Activated naive CD8-positive, alpha-beta T cell treated with anti-CD3 and anti-CD28 coated beads for 36 hours (primary cell): ENCODE measurements at places on chromosomes 2 and 18.

DNA sequence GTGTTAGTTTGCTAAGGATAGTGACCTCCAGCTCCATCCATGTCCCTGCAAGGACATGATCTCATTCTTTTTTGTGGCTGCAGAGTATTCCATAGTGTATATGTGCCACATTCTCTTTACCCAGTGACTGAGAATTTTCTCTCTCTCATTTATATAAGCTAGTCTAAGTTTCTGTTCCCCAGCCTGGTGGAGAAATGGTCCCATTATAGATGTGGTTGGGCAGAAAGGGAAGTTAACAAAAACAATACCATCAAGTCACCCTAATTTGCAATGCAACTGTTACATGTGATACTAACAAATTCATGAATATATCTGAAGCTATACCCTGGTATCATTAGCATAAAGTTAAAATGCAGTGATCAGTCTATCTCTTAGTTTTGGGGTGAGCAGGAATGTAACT, 54.0 kb downstream of the DNER start:
- DNase-seq, result no peak

- no peak for DNase-seq
These were observed 209.5 kb downstream of the DYM start for GRCh38 chr18:49250816-49251388.

DNA sequence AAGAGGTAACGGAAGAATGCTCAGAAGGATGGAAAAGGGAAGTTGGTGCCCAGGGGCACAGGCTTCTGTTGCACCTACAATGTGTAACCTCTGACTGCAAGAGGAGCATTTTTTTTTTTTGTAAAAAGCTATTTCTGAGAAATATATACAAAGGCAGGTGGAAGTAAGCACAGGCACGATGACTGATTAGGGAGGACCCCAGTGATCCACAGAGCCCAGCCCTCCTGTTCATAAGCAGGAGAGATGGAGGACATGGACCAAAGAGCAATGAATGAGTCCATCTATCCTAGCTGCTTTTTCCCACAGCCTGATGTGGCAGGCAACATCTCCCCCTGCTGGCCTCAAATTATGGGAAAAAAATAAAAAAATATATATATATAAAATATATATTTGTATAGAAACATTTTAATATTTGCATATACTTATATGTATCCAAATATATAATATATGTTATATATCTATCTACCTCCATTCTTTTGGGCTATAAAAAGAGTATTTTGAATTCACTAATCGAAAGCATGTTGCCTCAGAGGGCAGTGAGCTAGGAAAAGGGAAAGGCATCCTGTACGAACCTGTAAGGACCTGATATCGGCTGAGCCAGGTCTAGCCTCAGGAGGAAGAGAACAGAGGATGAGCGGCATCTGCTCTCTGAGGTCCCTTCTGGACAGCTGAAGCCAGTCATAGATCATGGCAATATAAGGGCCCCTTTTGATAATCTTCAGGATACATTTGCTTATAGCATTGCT, 166.0 kb upstream of the STK17B start:
- peak; percentile 4 for DNase-seq

GRCh38 chr2:230951396-230951795, 26.4 kb upstream of the GPR55 start:
- no peak for DNase-seq

DNA sequence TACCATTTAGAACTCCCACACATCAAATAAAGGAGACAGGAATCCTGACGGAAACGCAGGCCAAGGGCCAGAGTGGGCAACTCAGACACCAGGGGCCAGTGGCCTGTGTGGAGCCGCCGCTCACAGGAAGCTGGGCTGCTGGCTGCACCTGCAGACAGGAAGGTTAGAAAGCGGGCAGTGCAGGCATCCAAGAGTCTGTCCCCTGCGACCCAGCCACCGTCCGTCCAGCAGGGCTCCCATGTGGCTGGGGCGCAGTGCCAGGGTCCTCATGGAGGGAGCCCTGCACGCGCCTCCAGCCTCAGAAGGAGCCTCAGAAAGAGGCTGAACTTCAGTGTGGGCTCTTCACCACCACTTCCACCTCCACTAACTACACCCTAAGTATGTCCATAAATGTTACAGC, 2.5 kb upstream of the ANO7 start:
- no peak for DNase-seq

DNA sequence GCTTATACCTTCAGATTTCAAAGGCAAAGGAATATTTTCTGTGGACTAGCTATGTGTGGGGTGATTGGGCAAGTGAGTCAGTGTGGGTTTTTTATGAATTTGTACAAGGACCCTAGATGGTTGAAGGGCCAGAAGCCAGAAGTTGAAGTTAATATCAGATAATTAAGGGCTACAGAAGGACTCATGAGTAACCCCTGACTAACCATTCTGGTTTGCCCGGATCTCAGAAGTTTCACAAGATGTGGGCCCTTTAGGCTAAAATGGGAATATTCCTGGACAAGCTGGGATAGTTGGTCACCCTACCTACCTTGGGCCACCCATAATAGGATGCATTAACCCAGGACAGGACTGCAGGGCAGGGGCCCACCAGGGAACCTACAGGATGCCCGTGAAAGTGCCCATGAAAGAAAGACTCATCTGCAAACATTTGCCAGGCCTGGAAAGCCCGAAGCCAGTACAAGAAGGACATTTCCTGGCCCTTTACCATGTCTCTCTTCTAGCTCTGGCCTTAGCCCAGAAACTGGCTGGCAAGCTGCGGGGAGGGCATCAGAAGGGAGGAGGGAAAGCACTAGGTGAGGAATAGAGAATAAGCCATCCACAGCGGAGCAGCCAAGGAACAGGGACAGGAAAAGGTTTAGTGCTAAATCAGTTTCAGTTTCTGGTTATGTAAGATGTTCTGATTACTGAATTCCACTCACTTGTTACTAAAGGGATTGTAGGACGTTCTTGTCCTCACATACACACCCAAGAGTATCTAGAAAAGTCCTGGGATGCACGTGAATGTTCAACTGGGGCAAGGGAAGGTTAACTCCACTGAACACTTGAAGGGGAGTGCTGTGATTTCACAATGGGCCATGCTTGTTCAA, 33.6 kb downstream of the GCG start:
- no peak for DNase-seq

DNA sequence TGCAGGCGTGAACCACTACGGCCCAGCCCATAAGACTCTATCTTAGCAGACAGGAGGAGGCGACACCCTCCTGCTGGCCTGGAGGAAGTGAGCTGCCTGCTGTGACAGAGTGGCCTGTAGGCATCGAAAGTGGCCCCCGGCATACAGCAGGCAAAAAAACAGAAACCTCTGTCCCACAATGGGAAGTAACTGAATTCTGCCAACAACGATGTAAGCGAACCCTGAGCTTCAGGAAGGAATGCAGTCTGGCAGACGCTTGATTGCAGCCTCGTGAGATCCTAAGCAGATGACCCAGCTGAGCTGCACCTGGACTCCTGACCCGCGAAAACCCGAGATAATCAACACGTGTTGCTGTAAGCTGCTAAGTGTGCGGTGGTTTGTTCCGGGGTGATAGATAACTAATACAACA, 13.6 kb downstream of the MRO start:
- DNase-seq, result no peak

DNA sequence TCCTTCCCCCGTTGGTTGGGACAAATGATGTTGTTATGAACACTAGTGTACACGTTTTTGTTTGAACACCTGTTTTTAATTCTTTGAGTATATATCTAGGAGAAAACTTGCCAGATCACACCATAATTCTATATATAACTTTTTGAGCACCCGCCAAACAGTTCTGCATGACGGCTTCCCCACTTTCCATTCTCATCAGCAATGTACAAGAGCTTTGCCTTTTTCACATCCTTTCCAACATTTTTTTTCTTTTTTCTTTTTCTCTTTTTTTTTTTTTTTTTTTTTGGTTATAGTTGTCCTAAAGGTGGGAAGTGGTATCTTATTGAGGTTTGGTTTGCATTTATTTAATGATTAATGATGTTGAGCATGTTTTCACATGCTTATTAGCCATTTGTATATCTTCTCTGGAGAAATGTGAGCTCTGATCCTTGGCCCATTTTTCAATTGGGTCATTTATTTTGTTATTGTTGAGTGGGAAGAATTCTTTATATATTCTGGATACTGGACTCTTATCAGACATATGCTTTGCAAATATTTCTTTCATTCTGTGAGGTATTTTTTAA, 86.9 kb upstream of the ZC3H15 start:
- DNase-seq, result no peak

DNA sequence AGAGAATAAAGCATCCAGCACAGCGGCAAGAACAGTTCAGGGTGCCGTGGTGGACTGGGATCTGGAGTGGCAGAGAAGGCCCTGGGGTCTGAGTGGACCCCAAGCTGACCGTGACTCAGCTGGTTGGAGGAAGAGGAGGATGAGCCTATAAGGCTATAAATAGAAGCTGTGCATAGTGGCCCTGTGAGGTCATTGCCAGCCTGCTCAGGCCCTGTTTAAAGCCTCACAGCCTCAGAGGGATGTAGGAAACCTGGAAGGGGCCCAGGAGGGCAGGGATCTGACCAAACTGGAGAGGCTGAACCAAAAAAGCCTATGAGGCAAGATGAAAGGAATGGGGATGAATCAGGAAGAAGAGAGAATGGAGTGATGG, 11.3 kb upstream of the DES start:
- DNase-seq, result no peak

DNA sequence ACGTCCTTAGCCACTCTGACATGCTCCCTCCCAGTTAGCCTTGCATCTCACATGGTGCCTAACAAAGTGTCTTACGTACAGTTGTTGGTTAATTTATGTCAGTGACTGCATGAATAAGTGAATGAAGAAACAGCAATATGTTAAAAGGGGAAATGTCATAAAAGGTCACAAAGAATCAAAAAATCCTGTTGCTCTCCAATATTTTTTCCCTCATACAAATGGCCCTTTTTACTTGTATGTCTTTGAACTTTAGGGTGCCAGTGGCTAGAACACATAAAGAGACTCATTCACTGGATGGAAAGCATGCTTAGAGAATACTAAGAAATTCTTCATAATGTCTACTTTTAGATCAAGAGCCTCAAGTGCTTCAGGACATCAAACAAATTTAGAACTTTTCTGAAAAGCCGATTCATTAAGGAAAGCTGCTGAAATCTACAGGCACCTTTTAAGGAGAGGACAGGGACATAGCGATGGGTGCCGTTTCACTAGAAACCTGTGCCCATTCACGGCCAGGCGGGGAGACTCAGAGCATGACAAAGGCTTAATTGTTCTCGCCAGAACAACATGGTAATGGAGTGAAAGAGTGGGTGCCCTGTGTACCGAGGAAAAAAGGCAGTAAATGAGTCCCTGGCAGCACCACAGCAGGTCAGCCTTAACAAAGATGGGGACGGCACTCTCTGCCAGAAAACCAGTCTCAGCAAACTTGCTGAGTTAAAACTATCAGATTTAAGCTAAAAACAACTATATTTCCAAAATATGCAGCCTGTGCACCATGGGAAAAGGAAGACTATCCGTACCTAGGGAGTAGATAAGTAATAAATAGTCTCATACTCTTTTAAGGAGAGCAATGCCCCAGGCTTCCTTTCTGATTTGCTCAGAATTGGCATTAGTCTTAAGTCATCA, 71.6 kb upstream of the SPTBN1 start:
- DNase-seq, result no peak

DNA sequence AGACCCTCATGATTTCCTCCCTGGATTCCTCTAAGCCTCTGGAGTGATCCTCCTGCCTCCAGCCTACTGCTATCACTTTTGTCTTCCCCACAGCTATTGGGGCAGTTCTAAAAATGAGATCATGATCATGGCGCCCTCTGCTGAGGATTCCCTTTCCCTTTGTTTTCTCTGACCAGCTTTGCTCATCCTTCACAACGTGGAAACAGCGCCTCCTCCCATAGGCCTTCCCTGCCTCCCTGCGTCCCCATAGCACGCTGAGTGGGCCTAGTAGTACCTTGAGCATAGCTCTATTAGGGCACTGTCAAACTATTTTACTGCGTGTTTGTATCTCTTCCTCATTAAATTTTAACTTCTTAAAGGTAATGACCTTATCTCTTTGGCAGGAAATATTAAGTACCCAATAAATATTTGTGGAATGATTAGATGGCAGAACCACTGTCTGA, 207.0 kb upstream of the FANCL start:
- peak; percentile 22 for DNase-seq

GRCh38 chr2:109260116-109260855, 131.3 kb downstream of the SH3RF3 start:
- no peak for DNase-seq

- peak; percentile 39 for DNase-seq
These were observed 19.4 kb downstream of the RRM2 start for GRCh38 chr2:10141736-10142639.

DNA sequence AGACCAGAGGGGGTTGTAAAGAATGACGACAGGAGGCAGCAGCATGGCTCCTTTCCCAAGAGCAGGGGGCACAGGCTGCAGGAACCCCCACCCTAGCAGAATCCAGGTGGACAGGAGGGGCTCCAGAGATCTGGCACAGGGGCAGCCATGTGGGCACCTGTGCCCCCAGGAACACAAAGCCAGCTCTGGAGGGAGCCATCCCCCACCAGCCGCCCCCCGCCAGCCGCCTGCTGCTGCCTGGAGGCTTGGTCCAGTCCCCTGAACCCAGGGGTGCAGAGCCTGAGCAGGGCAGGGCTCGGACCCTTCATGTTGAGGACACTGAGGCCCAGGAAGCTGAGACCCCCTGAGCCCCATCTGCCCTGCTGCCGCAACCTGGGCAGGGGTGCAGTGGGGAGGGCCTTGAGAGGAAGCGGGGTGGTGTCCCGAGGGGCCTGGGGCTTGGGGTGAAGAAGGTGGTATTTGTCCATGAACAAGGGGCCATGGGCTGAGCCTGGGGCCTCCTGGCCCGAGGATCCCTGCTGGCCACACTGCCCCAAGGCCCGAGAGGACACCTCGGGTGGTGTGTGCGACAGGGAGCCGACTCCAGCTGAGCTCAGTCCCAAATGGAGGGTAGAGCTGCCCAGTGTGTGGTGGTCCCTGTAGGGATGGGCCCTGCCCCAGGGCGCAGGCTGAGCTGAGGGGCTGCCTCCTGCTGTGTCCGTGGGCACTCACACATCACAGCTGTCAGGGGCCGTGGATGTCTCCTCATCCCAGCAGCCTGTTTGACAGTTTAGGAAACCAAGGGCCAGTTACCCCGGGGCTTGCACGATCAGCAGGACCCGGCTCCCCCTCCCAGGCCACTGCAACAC, 39.8 kb upstream of the SNED1 start:
- no peak for DNase-seq

GRCh38 chr2:233841183-233841582, 13.2 kb downstream of the HJURP start:
- no peak for DNase-seq

DNA sequence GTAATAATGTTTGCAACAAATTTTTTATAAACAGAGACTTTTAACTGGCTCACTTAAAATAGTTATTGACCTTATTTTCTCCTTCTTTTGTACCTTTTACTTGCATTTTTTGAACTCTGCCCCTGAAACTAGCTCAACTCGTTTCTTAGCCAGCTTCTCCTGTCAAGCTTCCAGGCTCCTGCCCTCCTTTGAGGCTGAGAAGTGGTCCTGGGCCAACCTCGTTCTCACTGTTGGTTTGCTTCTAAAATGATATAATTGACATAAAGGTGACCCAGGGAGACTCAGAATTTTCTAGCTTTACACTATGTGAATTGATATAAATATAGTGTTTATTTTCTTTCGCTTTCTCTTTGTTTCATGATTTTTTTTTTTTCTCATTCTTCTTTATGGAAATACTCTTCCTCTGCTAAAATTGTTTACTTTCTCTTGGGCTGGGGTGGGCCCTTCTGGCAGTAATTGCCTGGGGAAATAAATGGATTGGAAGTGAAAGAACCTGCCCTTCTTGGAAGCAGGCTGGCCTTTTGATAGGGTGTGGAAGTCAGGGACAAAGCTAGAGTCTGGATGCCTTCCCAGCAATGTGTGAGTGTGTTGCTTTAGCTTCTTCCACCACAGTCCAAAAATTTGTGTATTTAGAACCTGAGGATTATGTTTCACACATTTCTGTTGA, 30.7 kb downstream of the GPD2 start:
- DNase-seq, result no peak
